ENCODE measurements at places on chromosomes 12 and 14.
A peak's percentile ranks its signal among the peaks of the same experiment; 100 is the strongest.

DNA sequence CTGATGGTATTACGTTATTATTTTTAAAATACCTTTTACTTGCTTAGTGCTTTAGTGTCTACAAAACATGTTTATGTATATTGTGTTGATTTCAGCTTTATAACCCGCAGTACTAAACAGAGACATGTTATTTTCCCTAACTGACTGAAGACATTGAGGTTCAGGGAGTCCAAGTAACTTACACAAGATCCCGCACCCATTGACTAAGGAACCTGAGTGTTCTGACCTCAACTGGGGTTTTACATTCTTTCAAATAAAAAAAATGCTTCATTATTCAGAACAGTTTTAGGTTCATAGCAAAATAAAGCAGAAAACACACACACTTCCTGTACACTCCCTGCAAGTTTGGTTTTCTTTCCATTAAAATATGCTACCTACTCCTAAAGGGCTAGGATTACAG lies 60.4 kb upstream of the METAP2 start:
- no peak for DNase-seq

DNA sequence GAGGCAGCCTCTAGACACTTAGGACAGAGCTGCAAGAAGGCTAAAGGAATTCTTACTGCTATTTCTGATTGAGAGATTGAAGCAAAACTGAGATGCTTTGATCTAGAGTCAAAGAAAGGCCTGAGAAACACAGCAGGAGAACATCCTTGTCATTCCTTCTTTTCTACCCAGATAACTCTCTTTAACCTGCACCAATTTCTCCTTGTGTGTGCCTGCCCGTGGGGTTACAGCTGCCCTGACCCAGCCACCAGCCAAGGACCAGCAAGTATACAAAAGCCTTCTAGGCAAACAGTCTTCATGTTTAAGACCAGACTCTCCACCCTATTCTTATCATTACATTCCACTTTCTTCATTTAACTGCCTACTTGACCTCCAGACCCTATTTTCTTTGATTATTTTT lies 81.7 kb upstream of the PRB2 start:
- no peak for DNase-seq

- no peak for DNase-seq
Observed at GRCh38 chr12:32431025-32431424, 31.7 kb downstream of the FGD4 start.

- no peak for DNase-seq
Observed at GRCh38 chr12:119803381-119803791, 73.7 kb downstream of the CIT start.

DNA sequence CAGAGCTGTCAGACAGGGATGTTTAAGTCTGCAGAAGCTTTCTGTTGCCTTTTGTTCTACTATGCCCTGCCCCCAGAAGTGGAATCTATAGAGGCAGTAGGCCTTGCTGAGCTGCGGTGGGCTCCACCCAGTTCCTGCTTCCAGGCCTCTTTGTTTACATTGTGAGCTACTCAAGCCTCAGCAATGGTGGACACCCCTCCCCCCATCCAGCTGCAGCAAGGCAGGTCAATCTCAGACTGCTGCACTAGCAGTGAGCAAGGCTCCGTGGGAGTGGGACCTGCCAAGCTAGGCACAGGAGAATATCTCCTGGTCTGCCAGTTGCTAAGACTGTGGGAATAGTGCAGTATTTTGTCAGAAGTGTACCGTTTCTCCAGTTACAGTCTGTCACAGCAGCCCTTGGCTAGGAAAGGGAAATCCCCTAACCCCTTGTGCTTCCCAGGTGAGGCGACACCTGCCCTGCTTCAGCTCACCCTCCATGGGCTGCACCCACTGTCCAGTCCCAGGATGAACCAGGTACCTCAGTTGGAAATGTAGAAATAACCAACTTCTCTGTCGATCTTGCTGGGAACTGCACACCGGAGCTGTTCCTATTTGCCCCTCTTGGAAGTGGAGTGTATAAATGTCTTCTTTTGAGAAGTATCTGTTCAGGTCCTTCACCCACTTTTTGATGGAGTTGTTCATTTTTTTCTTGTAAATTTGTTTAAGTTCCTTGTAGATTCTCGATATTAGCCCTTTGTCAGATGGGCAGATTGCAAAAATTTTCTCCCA lies 213.5 kb upstream of the SLC38A2 start:
- DNase-seq: no peak

DNA sequence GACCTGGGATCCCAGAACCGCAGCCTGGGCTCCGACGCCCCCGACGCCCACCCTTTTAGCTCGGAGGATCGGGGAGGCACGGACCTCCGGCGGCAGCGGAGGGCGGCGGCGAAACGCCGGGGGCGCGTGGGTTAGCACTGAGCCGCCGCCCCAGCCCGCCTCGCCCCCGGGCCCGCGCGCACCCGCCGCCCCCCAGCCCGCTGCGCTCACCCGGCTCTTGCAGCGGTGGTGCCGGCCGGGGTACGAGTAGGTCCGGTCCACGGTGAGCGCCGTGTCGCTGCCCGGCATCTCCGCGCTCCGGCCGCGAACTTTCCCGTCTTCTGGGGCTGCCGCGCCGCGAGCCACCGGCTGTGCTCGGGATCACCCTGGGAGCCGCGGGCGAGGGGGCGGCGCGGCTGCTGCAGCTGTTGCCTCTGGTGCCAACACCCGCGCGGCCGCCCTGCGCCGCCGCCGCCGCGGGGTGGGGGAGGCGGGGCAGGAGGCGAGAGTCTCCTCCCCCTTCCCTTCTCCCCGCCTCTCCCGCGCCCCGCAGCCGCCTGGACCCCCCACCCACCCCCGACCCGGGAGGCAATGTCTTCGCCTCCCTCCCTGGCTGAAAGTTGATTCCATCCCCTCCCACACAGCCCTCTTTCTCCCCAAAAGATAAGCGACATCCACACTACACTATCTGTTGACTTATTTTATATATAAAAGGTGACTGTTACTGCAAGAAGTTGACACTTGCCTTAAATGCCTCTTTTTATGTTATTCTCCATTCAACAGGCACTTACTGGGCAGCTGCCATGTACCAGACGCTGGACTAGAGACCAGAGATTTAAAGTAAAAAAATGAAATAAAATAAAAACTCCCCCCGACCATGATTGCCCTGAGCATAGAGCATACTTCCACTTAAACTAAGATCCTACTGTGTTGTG lies at the start of gene TMCC3:
TSS of gene TMCC3 (minus strand) at position 415 of the 914 bp plus-strand sequence. CDS start at position 288, 127 bp downstream.
- peak; percentile 11 for DNase-seq

GRCh38 chr14:102057480-102058114 lies 29.2 kb downstream of the HSP90AA1 start:
- no peak for DNase-seq

GRCh38 chr14:68271913-68272391 lies 452.4 kb downstream of the RAD51B start:
- no peak for DNase-seq
